Activated CD4-positive, CD25-positive, alpha-beta regulatory T cell treated with anti-CD3 and anti-CD28 coated beads, Interleukin-2, amount 50 U/mL, for 24 hours (primary cell): ENCODE measurements at places on chromosomes 6 and 20.

GRCh38 chr20:23233341-23233740, 117.2 kb upstream of the NXT1 start:
- no peak for ATAC-seq

DNA sequence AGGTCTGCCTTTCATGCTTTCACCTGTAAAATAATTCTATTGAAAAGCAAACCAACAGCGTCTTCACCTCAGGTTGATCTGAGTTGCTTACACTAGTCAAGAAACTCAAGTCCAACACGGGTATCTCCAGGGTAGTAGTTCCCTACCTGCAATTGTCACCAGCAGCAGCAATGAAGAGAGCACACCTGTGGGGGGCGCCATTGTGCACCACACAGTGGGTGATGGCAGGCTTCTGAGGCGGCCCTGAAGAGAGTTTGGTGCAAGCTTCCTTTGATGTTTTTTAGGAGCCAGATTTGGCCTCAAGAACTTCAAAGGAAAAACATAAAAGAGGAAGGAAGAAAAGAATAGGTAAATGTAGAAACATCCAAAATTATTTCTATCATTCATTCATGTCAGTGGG, 45.1 kb downstream of the KIAA0319 start:
- ATAC-seq: no peak

GRCh38 chr6:19472850-19473249, 364.3 kb upstream of the ID4 start:
- ATAC-seq: no peak

GRCh38 chr20:41837669-41838224, 219.6 kb upstream of the CHD6 start:
- ATAC-seq: no peak

- no peak for ATAC-seq
Observed at GRCh38 chr6:66496659-66497058, 789.6 kb upstream of the EYS start.

- ATAC-seq: no peak
Observed at GRCh38 chr6:163404825-163405265, 9.7 kb upstream of the QKI start.

DNA sequence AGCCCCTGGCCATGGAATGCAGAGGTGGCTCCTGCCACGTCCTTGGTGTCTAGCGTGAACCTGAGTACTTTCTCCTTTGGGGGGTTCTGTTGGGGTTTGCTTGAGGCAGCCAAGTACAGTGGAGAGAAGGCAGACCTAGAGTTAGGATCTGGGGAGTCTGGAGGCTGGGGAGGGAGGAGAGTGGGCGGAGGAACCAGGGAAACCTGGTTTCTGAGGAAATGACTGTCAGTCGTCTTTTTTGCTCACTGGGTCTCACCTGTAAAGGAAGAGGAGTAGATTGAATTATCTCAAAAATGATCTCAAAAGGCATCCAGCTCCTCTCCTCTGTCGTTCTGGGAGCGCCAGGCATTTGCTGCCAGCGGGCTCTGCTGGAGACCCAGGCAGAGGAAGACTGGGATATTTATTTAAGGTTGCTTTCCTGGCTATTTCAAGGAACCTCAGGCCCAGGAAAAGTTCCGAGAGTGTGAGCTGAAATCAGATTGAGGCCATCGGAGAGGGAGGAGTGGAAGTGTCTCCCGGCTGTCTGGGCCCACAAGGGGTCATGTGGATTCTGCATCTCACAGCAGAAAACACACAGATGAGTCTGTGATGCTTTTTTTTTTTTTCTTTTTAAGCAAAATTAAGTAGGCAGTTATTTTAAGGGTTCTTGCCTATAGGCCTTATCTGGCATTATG, 16.1 kb downstream of the EPB41L1 start:
- no peak for ATAC-seq

GRCh38 chr6:31897612-31898382, at the start of gene EHMT2:
Gene EHMT2, minus strand, starts transcription at chr6:31897698. Its CDS starts 21 bp downstream, at chr6:31897677.
- ATAC-seq: peak; percentile 71

DNA sequence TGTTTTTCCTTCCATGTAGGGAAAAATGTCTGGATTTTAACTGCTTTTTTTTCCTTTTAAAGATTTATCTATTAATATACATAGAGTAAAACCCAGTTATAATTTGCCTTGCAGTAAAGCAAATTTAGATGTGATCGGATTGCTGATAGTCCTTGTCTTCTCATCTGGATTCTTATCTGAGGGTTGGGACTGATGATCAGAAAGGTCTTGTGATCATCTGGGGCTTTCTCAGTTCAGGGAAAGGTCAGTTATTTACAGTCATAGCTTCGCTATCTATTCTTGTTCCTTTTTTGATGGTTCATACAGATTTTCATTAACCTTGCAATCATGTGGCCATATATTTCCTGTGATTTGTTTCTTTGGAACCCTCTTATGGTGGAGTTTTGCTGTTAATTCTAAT, 63.8 kb upstream of the CLDN20 start:
- no peak for ATAC-seq

GRCh38 chr6:118746825-118747174, 95.4 kb upstream of the CEP85L start:
- no peak for ATAC-seq

DNA sequence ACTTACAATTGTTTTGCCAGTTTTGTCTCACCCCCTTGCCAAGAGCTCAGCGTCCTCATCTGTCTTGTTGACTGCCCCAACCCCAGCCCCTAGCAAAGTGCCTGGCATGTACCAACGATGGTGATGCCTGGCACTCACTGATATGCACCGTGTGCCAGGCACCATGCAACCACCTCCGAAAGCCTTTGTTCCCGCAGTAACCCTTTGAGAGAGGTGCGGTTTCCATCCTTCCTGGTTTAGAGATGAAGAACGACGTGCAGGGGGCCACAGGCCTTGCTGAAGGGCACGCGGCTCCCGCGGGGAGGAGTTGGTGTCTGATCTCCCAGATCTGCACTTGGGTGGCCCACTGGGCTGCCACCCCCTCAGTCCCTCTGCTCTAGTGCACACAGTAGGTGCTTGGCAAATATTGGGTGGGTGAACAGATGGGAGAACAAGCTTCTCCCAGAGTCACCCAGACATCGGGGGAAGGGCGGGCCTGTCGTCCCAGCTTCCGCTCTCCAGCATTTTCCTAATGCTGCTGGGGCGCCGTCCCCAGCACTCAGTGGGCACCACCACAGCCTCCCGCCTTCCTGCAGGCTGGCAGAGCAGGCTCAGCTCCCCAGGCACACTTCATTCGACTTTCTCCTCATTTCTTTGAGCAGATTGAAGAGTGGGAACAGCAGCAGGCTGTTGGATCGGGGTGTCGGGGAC, 35.3 kb downstream of the DLGAP4 start:
- no peak for ATAC-seq

- no peak for ATAC-seq
Observed at GRCh38 chr6:83592770-83593394, 80.5 kb downstream of the PRSS35 start.

- no peak for ATAC-seq
Observed at GRCh38 chr20:62430866-62431447, 3.6 kb upstream of the RBBP8NL start.

DNA sequence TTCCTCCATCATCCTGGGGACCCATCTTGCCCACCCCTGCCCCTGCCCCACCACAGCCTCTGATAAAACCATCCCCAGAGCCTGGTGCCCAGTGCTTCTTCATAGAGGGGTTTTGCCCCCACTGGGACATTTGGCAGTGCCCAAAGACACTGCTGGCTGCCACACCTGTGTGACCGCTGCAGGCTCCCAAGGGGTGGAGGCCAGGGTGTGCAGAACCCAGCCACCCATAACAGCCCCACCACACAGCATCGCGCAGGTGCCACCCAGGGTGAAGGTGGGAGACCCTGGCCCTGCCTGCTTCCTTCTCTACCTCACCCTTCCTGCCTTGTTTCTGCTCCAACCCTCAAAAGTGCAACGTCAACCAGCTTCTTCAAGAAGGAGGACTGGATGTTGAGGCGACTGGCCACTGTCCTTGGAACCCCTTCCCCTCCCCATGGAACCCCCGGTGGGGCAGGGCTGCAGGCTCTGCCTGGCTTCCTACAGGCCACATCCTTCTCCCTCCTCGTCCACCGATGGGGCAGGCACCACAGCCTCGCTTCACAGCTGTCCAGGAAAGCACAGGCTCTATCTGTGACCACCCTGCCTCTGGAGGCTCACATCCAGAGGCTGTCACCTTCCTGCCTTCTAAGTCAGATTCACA, 79.2 kb upstream of the MPC1 start:
- ATAC-seq: no peak

DNA sequence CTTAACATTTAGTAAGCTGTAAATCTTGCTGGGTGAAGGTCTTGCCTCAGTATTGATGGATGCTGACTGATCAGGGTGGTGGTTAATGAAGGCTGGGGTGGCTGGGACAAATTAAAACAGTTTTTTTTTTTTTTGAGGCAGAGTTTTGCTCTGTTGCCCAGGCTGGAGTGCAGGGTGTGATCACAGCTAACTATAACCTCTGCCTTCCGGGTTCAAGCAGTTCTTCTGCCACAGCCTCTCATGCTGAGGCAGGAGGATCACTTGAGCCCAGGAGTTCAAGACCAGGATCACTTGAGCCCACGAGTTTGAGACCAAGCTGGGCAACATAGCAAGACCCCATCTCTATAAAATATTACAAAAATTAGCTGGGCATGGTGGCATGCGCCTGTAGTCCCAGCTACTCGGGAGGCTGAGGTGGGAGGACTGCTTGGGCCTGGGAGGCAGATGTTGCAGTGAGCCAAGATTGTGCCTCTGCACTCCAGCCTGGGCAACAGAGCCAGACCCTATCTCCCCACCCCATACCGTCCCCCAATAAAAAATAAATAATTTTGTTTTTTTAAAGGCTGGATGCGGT, 67.2 kb downstream of the NCOA3 start:
- ATAC-seq: no peak

GRCh38 chr6:116255246-116255800, 1.4 kb upstream of the TSPYL4 start:
- no peak for ATAC-seq

DNA sequence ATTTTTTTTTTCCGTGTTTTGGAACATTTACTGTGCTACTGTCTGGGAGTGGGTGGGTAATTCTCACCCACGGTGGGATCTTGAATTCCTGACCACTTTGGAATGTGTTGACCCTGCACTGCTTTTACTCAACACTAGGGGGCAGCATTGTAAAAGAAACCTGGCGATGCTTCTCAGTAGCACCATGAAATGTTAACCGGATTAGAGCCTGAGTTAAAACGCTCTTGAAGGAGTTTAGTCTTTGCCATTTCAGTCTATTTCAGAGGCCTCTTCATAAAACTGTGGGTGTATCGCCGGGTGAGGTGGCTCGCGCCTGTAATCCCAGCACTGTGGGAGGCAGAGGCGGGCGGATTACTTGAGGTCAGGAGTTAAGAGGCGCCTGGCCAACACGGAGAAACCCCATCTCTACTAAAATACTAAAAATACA, 114.4 kb upstream of the PRND start:
- peak; percentile 70 for ATAC-seq

DNA sequence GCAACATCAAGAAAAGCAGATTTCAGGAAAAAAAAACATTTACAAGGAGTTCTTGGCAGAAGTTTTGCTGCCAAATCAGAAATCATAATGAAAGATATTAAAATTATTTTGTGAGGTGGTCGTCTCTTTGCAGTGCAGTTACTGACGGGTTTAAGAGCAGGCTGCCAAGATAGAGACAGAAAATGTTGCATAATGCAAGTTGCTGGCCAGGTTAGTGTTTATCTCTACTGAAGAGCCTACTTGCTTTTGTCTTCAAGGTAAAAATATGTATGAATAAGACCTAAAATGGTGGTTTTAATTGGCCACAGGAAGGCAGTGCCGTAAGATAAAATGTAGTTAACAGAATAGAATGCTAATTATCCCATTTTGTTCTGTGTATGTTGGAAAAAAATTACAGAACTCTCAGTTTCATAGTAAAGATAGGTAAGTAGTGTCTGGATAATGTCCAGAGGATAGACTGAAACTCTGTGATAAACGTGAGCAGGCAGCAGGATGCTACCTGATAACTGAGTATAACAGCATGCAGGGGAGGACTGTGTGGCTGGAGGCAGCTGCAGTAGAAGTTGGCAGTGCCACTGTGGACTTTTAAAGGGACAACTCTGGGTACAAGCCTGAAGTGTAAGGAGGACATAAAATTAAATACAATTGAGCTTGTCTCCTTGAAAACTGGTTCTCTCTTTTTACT, 13.9 kb downstream of the FOXO3 start:
- ATAC-seq: no peak

- no peak for ATAC-seq
Observed at GRCh38 chr20:58699623-58700107, 7.1 kb downstream of the NPEPL1 start.

GRCh38 chr20:18879262-18879661, 65.7 kb downstream of the SCP2D1 start:
- ATAC-seq: no peak

- no peak for ATAC-seq
Observed at GRCh38 chr6:85677234-85677956, 34.7 kb upstream of the SYNCRIP start.

- ATAC-seq: no peak
Observed at GRCh38 chr6:24568683-24569082, 73.9 kb downstream of the ALDH5A1 start.

- ATAC-seq: no peak
Observed at GRCh38 chr20:62197801-62198200, 15.0 kb downstream of the MTG2 start.

GRCh38 chr20:18805881-18806280, 7.7 kb upstream of the SCP2D1 start:
- ATAC-seq: no peak

DNA sequence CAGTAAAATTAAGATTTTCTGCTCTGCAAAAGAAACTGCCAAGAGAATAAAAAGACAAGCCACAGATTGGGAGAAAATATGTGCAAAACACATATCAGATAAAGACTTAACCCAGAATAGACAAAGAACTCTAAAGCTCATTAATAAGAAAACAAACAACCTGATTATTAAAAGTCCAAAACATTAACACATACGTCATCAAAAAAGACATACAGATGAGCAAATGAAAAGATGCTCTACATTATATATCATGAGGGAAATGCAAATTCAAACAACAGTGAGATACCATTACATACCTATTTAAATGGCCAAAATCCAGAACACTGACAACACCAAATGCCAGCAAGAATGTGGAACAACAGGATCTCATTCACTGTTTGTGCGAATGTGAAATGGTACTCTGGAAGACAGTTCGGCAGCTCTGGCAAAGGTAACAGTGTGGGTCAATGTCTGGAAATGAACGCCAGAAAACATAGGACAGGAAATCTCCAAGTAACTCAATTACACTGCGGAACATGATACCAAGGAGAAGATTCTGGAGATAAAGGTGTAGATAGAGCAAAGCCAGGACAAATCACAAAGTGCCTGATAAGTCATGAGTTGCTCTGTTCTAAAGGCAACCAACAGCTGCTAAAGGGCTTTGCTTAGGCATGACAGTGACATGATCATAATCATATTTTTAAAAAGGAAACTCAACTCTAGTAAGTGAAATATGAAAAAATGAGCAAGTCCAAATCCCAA, 96.8 kb downstream of the PDE10A start:
- no peak for ATAC-seq
